Stimulated activated CD4-positive, alpha-beta T cell treated with anti-CD3 and anti-CD28 coated beads, Interleukin-1b, Interleukin-23, amount 100 ng/mL, for 1 hour (primary cell): ENCODE measurements at places on chromosomes 3 and 15.

- DNase-seq, result peak; percentile 8
Observed at GRCh38 chr3:115040673-115041286, 106.3 kb downstream of the ZBTB20 start.

DNA sequence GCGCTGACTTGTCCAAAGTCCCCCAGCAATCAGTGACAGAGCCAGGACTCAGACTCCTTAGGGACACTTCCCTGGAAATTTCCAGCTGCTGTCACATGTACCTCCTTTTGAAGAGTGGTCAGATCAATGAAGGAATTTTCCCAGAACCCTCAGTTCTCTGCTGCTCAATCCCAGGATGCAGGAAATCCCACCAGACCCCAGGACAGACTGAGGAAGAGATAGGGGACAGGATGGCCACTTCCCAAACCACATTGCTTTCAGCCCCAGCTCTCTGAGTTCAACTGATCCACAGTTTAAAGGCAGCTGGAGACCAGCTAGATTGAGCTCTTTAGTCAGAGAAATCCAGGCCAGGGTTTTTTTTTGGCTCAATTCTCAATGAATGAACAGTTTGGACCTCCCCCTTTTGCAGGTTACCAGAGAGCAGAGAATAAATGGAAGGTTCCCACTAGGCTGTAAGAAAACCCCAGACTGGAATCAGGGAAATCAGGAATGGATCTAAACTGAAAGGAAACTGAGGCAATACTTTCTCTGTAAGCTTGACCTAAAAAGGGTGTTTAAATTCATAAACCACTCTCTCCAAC is 1.5 kb downstream of the CYP1A1 start:
- no peak for DNase-seq

DNA sequence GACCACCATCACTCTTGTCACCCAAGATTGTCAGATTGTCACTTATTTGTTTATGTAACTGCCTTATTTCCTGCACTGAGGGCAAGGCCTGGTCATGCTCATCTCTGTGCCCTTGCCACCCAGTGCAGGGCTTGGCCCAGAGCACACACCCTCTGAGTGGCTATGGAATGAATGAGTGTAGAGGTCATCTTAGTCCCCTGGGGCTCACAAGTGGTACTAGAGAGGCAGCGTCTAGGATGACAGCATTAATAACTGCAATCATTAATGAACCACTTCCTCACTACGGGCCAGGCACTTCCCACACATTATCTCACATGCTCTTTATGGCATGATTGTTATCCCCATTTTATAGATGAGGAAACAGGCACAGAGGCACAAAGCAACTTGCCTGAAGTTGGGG is 117.0 kb downstream of the SMAD6 start:
- DNase-seq, result no peak

DNA sequence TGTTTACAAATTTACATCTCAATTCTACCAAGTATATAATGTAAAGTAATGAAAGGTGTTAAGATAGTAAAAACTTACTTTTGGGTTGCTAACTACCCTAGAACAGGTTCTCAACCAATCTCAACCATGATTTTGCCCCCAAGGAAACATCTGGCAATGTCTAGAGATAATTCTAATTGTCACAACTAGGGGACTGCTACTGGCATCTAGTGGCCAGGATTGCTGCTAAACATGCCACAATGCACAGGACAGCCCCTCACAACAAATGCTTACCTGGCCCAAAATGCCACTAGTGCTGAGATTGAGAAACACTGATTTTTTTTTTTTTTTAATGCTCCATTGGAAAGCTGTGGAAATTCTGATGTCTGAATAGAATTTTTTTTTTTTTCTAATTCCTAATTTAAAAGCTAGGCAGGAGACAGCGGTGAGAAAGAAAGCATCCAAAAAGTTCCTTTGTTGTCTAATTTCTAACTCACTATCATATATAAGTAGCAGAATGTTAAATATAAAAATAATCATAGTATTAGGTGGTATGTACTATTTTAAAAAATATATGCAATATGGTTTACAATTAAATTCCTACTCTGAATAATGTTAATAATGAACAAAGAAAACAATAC is 81.5 kb downstream of the TJP1 start:
- DNase-seq, result no peak

GRCh38 chr3:194339356-194339755 is 11.8 kb downstream of the CPN2 start:
- no peak for DNase-seq

GRCh38 chr15:41951571-41951970 is 20.8 kb downstream of the EHD4 start:
- no peak for DNase-seq

GRCh38 chr3:27452368-27453090 is 31.7 kb downstream of the SLC4A7 start:
- DNase-seq, result no peak

GRCh38 chr3:156150434-156151066 is 30.2 kb downstream of the KCNAB1 start:
- no peak for DNase-seq

- DNase-seq, result no peak
Observed at GRCh38 chr3:155024006-155024638, 56.0 kb upstream of the MME start.

- no peak for DNase-seq
Observed at GRCh38 chr3:196660381-196661166, 21.1 kb downstream of the NRROS start.

- no peak for DNase-seq
Observed at GRCh38 chr3:155196131-155197021, 97.1 kb downstream of the STRIT1 start.

GRCh38 chr3:190941694-190942260 is 79.3 kb upstream of the GMNC start:
- no peak for DNase-seq

DNA sequence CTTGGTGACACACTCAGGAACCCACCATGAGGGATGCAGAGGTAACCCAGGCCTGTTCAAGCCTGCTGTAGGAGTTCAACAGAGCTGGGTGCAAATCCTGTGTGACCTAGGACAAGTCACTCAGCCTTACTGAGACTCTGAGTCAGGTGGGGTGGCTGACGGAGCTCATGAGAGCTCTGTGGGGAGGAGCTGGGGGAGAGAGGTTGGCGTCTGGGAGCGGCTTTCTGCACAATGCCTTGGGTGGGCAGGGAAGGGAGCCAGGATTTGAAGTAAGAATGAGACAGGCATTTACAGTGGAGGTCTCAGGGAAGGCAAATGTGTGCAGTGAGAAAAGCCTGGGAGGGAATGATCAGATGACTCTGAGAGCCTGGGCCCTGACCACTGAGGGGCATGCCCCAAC is 18.3 kb downstream of the C3orf18 start:
- no peak for DNase-seq

GRCh38 chr3:58532794-58533220 is 4.2 kb downstream of the ACOX2 start:
- peak; percentile 64 for DNase-seq

DNA sequence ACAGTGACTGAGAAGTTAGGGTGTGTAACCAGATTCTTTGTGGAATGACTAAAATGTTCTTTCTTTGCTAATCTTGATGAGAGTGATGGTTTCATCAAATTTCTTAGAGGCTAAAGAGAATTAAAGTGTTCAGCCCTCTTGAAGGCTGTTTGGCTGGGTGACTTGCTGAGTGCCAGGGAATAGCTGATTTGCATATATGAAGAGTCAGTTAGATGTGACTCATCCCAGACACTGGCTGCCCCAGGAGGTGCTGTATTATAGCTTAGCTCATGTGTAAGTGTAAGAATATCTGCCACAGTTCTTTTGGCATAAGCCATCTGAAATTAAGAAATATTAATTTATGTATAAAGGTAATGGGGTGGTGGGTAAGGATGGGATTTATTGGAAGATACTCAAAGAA is 535.1 kb downstream of the NLGN1 start:
- DNase-seq, result no peak

- DNase-seq, result no peak
Observed at GRCh38 chr15:69478259-69478781, 25.7 kb downstream of the RPLP1 start.

DNA sequence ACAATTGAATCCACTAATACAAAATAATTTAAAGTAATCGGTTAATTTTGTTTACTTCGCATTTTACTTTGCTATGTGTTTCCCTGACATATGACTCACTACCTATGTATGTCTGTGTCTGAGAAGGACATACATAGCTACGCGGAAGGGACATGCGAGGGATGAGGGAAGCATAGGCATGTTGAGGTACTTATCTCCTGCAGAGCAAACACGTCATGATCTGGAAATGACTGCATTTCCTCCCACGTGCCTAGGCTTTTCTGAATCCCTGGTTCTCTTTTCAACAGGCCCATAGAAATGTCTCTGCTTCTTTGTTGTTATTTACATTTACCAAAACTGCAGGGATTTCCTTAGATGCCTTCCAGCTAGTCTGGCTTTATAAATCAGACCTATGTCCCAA is 27.5 kb downstream of the ALCAM start:
- no peak for DNase-seq

DNA sequence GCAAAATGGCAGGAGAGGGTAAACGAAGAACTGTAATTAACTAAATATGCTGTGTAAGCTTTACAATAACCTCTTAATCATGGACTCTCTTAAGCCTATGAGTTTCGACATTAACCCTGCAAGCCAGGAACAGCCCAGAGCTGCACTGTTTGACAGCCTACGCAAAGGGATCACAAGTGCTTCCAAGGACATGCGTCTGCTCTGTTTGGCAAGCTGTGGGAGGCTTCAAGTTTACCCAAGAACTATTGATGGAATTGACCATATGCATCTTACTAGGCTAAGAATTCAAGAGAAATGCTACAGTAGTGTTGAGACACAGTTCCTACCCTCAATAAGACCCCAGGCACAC is 66.0 kb downstream of the PDZRN3 start:
- DNase-seq, result no peak

- peak; percentile 74 for DNase-seq
Observed at GRCh38 chr3:138186803-138187295, 252 bp upstream of the ARMC8 start.

DNA sequence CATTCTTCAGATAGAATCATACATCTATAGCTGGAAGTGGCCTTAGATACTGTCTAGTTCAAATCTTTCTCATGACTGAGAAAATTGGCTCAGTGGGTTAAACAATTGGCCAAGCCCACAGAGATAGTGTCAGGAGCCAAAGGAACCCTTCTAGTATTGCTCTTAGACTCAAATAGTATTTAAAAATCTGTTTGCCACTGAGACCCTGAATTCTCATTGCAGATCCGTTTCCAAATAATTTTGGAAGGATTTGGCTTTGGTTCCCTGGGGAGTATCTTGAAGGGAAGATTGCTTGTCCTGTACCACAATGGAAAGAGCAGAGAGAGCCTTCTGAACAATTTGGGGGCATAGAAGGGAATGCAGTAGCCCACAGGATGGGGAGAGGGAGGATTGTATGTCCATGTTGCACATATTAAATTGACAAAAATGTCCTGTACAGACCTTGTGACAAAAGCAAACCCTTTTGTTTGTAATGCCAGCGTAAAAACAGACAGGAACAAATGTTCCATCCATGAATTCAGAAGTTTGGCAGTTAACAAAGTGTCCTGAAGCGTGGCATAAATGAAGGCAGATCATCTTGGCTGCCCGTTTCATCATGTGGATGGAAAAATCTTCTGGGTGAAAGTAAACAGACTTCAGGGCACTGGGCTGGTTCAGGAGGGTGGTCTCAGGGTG is 156.4 kb upstream of the RASGRP1 start:
- DNase-seq, result no peak

DNA sequence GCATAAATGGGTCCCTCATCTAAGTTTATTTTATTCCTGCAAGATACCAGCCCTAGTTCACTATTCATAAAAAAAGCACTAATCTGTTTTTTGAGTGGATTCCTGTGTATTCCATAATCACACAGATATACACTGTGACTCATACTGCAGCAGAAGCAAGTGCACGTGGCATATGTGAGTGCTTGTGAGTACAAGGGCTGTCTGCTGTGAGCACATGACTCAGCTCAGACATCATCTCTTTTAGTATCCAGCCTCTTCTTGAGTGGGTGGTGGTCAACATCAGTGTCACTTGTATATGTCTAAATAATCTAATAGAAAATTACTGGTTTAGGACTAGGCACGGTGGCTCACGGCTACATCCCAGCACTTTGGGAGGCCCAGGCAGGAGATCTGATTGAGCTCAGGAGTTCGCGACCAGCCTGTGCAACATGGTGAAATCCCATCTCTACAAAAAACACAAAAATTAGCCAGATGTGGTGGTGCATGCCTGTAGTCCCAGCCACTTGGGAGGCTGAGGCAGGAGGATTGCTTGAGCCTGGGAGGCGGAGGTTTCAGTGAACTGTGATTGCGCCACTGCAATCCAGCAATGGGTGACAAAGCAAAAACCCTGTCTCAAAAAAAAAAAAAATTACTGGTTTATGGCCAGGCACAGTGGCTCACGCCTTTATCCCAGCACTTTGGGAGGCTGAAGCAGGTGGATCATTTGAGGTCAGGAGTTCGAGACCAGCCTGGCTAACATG is 49.8 kb downstream of the NIPA2 start:
- DNase-seq, result no peak

- no peak for DNase-seq
Observed at GRCh38 chr15:67116742-67117141, 51.3 kb downstream of the SMAD3 start.

DNA sequence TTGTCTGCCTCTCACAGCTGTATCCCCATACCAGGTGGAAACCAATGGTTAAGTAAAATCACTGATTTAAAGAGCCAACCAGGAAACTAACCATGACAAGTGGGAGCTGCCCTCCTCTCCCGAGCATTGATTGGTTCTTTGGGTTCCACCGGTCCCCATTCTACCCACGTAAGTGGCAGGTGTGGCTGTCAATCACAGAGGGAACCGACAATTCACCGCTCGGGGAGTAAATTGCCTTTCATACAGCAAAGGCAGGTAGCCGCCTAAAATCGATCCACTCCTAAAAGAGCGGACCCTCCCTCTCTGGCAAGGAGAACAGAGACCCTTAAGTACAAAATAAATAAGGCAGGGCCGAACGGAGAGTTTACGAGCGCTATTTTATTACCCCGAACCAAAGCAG is 1.2 kb downstream of the ERC2 start:
- DNase-seq, result no peak

DNA sequence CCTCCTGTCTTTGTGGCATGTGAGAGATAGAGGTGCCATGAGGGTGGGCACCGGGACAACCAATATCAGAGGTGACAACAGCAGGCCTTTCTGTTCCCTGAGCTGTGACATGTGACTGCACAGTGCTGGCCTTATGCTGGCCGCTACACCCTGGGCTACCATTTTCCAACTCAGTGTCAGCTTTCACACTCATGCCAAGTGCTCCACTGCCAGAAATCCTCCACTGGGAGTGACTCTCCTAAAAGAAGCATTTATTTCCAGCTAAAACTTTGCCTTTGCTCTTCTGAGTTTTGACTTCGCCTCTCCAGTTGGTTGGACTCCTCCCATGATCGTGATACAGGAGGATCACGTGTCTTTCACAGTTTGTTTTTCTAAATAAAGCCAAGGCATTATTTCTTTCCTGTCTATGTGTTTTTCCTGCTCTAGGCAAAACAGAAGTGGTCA is 31.4 kb downstream of the CA12 start:
- DNase-seq, result no peak

DNA sequence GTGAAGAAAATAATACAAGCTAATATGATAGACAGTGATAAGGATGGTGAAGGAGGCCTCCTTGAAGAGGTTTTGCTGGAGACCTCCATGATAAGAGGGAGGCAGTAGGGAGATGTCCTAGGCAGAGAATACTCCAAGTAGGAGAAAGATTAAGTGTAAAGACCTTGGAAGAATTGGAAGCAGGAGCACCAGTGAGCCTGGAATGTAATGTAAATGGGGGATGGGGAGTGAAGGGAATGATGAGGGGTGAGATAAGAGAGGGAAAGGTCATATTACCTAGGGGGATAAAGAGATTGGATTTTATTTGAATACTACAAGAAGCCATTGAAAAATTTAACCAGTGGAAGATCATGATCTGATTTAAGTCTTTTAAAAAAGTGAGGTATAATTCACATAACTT is 41.7 kb upstream of the ARL14 start:
- DNase-seq, result no peak

GRCh38 chr3:128294999-128295468 is 141.8 kb downstream of the EEFSEC start:
- no peak for DNase-seq
